ENCODE measurements at places on chromosomes 3 and 15.

DNA sequence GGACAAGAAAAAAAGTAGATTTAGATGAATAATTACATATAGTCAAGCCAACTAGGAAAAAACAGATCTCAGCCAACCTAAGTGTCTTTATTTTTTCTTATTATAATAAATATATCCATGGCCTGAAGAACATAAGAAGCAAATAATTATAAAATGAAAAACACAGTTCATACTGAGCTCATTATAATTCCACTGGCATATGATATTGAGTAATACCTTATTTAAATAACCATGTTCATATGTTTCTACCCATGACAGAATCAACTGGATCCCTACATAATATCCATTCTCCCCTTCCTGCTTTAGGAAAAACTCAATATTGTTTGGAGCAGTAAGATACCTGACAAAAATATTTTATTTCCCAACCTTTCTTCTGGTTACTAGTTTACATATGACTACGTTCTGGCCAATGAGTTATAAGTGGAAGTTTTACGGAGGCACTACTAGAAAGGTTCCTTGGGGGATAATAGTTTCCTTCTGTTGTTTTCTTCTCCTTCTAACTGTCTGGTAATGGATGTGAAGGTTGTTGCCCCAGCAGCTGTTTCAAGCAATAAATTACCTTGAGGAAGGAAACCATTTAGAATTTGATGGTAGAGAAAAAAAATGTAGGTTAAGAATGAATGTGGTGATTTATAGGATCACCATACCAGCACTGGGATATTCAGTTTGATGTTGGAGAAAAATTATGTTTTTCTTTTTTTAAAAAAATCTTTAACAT is 184.1 kb upstream of the MBNL1 start:
- no peak for DNase-seq

GRCh38 chr3:9351709-9352126 is 11.1 kb upstream of the THUMPD3 start:
- no peak for DNase-seq

- no peak for DNase-seq
Observed at GRCh38 chr15:33150431-33150941, 44.0 kb downstream of the FMN1 start.

DNA sequence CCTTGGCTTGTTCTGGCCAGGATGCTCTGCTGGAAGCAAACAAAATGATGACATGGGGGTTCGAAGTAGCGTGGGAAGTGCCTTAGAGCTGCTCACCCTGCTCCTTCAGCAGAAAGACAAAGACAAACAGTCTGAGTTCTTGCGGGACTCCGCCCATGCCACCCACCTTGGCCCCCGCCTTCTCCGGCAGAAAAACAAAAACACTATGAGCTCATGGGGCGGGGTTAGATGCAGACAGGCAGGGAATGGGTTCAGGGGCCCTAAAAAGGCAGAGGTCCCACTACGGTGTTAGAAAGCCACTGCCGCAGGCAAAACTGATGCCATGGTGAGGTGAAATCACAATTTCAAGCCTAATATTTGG is 9.7 kb upstream of the NCKIPSD start:
- no peak for DNase-seq

- no peak for DNase-seq
Observed at GRCh38 chr3:24837601-24838000, 343.0 kb upstream of the THRB start.

DNA sequence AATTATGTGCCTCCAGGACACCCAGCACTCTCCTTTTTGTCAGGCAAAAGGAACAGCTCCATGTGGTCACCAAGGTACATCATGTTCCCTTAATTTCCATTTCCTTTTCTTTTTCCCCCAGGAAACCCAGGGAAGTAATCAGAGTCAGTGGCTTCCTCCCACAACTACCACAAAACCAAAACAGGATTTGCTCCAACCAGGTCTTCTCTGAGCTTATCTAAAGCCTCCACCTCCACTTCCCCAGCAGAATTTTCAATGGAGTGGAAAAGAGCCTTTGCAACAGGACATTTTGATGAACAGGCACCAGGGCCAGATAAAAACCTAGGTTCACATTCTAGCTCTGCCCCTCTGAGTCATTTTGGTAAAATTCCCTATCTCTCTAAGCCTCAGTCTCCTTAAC is 154.3 kb downstream of the NR2F2 start:
- DNase-seq, result no peak

DNA sequence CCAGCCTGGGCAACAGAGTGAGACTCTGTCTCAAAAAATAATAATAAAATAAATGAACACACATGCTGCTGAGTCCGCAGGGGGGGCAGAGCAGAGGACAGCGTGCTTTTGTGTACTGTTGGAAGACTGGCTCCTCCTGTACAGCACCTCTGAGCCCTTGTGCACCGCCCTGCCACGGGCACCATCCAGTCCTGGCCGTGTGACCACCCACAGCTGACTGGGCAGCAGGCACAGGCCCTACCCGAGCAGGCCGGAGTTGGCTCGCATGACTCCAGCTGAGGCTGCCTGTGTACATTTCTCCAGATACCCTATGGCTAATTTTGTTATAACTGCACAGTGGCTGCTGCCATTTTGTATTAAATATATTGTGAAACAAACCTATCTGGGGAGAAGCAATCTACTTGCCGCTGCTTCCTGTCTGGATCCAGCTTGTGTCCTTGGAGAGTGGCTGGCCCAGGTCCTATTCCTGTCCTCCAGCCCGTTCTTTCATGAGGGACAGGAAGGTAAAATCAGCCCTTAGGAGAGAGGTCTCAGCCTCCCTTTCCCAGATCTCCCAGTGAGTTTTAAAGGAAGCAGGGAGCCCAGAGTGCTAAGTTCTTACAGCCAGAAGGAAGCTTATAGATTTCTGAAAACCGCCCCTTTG is 14.6 kb downstream of the IVD start:
- DNase-seq, result no peak

DNA sequence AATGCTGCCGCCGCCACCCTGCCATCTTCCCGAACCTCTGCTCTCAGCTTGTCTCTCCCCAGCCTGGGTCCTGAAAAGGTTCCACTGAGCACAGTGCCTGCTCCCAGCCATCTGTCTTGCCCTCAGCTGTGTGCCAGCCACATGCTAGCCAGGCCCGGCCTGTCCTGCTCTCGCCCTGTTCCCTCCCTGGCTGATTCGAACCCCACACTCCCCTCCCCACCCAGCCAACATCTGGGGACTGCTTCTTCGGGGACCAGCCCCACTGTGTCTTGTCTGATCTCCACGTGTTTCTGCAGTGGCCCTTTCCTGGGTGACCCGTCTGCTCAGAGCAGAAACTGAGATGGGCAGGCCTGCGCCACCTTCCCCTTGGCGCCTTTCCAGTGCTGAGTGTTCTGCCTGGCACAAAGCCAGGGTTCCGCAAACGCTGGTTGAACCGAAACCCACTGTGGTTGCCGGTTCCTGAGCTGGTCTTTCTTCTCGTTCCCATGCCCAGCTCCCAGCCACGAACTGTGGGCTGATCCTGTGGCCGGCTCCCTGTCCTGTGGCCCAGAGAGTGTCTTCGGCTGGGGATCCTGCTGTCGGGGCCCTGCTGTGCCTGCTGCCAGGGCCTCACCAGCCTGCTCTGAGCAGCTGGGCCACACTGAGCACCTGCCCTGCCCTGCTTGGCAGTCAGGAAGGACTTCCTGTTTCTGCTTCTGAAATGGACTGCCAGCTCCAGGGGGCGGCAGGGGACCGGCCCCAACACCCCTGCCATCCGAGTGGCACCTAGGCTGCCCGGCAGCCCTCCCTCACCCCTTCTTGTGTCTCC is 62.7 kb upstream of the KLF13 start:
- peak; percentile 78 for DNase-seq

DNA sequence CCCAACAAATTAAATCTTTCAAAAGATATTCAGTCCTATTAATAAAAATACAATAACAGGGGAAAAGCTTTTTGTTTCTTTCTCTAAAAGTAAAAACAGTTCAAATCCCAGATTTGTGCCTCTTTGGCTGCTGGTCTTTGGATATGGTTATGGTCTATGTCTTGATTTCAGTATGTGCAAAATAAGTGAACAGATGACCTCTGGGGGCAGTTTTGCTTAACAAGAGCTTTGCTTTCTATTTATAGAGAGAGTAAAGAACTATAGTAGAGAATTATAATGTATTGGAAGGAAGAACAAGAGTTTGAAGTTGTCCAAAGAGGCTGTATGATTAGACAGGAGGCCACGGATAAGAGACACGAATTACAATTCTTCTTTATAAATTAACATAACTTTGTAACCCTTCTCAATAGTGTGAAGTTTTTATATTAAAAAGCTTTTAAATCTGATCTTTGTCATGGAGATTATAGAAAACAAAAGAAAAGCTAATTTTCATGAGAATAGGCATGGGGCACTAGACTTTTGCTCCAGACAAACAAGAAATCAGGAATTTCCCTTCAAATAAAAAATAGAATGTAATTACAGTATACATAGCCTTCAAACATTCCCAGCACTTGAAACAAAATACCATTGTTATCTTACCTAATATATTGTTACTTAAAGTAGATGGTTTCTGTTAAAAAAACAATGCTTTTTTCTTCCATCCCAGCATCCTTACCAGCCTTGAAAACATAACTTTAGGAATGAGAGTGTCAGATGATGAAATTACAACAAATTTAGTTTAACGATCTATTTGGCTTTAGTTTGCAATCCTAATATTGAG is 432.7 kb upstream of the ARHGEF26 start:
- DNase-seq, result no peak

DNA sequence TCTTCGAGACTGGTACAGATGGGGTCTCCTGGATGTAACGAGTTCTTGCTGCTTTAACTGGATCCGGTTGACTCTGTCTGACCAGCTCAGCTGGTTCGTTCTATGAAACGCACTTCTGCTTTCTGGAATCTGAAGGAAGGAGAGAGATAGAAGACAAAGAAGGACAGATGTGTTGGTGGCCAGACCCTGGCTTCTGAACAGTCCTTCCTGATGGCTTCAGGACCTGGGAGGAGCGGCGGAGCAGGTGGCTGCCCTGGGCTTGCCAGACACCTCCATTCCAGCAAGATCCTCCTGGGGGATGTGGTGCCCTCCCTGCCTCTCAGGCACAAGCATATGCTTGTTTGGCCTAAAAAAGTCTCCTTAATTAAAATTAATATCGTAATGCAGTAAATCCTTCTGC is 99.9 kb downstream of the APBA2 start:
- no peak for DNase-seq

DNA sequence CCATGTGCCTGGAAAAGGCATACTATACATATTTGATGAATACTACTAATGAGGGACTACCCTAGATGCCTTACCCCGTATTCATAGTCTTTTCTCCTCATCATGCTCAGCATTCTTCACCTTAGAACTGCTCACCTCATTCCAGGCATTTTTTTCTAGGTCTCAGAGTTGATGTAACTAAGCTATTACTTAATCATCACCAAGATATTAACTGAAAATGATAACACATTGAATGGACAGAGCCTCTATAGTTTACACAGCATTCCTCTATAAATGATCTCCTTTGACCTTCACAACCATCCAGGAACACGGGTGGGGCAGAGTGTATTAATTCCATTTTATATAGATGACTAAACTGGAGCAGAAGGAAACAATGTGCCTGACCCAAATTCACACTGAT is 174.1 kb upstream of the DPH6 start:
- no peak for DNase-seq

DNA sequence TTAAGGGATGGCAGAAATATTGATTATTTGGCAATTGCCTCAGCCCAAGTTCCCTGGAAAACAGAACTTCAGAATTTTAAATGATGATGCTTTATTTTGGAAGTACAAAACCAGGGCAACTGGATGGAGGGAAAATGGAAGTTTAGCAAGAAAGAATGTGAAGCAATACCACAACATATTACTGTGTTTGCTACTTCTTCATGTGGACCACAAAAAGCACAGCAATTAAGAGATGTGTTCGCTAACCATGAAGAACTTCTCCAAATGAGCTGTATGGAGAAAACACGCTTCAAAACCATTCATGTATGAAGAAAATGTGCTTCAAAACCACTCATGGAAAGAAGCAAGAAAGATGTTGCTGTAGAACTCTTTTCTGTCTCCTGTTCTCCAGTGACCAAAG is 64.7 kb upstream of the ARL6 start:
- DNase-seq, result no peak

DNA sequence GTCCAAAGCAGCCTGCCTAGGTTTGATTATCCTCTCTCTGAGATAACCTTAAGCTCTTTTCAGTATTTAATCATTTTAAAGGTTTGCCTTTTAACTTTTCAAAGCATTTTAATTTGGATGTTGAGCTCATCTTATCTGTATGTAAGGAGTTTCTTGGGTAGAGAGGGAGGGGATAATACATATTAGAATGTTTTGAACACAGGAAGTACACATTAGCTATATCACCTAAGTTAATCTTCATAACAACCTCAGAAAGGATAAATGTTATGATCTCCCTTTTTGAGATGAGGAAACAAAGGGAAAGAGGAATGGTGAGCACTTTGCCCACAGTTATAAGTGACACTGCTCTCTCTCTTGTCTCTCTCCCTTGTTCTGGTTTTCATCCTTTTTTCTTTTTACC is 2.2 kb upstream of the CD47 start:
- DNase-seq, result no peak

DNA sequence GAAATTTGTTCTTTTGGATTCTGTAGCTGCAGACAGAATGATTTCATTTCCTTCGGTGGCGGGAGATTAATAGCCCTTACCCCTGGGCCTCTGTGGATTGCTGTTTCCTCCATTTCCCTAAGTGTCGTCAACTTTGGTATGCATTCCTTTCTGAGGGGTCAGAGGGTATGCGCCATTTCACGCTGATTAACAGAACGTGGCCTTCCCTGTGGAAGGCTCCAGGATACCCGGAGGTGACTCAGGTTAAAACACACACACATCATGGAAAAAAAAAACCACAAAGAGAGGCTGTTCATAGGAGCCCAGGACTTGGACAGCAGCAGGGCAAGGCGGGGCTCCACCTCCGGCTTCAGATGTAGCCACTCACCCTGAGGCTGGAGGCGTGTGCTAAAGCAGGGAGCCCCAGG is 51.9 kb downstream of the EPHB1 start:
- no peak for DNase-seq

GRCh38 chr3:10935028-10935427 is 57.5 kb upstream of the SLC6A1 start:
- no peak for DNase-seq

GRCh38 chr3:111590143-111590491 is 5.0 kb downstream of the ZBED2 start:
- DNase-seq, result no peak

GRCh38 chr3:49013113-49013737 is 5.2 kb downstream of the DALRD3 start:
- no peak for DNase-seq

- DNase-seq, result no peak
Observed at GRCh38 chr3:63029921-63030320, 154.7 kb upstream of the CADPS start.
